Left ventricle myocardium superior (tissue), 1 donor: ENCODE measurements at places on chromosomes 3 and 15. TPM values are rescaled to one million over a fixed set of nuclear protein-coding genes. Genes with fewer than 3 reads are reported as not detected.

DNA sequence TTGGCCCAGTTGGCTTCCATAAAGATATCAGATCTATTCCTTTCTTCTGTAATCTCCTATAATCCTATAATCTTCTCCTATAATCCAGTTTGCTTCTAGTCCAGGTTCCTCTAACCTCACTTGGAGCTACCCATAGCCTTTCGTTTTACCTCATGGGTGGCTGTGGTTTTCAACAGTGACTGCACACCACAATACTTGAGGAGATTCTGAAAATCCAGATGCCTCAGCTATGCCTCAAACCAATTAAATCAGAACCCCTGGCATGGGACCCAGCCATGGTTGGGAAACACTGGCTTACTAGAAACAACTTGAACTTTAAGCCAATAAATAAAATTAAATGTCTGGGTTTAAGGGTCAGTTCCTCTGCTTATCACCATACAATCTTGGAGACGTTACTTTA, 86.1 kb upstream of the NTRK3 start:
- no peak for DNase-seq

- no peak for DNase-seq
These were observed 17.8 kb downstream of the CRTC3 start for GRCh38 chr15:90547540-90547939.

DNA sequence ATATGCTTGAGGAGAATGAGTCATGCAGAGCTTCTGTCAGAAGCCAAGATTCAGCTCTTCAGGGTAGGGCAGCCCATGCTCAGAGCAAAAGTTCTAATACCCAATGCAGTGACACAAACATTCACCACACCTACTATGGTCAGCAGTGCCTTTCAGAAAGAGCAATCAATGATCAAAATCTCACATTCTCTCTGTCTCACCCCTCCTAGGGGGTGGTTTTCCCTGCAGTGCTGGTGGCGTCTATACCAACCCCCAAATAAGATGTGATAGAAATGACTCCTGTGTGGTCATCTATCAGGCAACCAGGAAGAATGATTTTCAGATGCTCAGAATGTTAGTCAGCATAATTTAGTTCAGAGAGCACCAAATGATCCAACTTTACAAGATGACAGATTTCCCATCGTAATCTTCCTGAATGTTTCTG, 385.3 kb downstream of the NTRK3 start:
- no peak for DNase-seq

GRCh38 chr3:125078951-125079674, 23.3 kb upstream of the HEG1 start:
- DNase-seq = no peak

- DNase-seq = no peak
These were observed 284.2 kb upstream of the TPM1 start for GRCh38 chr15:62758126-62758951.

The NANOGP8 gene
- not detected for total RNA-seq
